CD4-positive, alpha-beta T cell treated with Interleukin-6 for 4 hours (primary cell): ENCODE measurements at places on chromosomes 1 and 21.
A peak's percentile ranks its signal among the peaks of the same experiment; 100 is the strongest.

- DNase-seq = no peak
Measured at GRCh38 chr1:196317535-196318522, 290.4 kb downstream of the KCNT2 start.

- DNase-seq = no peak
Measured at GRCh38 chr1:11882814-11883538, 24.2 kb upstream of the NPPB start.

DNA sequence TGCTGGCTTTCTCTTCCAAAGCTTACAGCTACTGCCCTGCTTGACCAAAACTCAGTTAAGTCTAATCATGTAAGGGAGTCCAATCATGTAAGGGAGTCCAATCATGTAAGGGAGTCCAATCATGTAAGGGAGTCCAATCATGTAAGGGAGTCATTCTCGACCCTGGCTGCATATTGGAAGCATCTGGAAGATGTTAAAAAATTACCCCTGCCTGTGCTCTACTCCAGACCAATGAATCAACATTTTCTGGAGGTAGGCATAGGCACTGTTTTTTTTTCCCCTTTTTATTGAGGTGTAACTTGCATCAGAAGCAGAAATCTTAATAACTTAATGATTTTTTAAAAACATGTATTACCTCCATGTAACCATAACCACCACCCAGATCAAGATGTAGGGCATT, 9.4 kb downstream of the PIGP start:
- no peak for DNase-seq

DNA sequence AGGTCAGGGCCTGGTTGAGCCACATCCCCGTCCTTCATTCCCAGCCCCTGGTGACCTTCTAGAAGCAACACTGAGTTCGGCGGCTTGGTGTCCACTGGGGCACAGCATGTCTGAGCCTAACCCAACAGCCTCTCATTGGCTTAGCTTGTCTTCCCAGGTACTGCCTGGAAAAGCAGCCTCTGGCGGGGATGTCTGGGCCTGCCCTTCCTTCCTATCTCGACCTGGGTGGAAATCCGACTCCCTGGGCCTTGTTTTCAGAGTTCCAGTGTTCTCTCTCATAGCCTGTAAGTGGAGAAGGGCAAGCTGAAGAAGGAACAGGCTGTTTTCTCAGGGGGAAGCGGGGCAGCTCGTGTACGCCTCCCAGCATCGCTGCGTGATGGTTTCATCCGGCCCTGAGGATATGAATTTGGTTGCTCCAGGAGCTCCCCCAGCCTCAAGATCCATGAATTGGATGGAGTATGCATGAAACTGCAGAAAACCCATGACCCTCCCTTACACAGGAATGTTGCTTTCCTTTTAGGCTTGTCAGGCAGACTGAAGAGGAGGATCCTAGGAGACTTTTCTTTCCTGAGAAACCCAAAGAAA, 116.5 kb upstream of the IRF2BP2 start:
- no peak for DNase-seq

DNA sequence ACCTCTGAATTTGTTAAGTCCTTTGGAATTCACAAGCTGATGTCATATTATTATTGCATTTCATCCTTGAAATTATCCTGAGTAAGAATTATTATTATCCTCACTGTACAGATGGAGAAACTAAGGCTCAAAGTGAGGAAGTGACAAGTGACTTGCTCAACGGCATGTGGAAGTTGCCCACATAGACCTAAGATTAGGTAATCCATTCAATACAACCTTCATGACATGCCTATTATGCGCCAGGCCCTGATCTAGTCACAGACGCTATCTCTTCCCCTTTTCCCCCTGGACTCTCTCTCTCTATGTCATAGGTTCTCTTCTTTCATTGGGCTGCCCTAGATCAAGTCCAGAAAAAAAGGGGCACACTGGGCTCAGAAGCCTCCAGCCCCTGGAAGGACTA, 84.9 kb upstream of the KCNK2 start:
- no peak for DNase-seq

DNA sequence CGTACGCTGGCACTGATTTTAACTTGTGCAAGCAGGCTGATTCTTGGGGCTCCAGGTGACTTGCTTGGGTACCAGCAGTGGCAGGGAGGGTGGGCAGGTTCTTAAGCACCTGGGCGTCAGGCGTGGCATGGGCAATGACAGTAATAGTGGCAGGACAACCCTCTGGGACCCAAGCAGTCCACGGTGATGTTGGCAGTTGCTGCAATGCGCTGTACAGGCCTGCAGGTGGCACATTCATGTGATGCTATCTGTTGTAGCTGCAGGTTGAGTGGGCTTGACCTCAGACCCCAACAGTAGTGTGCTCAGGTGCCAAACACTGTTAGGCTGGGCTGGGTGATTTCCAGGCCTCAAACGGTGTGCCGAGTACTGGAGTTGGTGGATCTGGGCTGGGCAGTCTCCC, 10.2 kb upstream of the OR10J4 start:
- DNase-seq = no peak

GRCh38 chr1:184895086-184895485, 79.2 kb downstream of the NIBAN1 start:
- no peak for DNase-seq

DNA sequence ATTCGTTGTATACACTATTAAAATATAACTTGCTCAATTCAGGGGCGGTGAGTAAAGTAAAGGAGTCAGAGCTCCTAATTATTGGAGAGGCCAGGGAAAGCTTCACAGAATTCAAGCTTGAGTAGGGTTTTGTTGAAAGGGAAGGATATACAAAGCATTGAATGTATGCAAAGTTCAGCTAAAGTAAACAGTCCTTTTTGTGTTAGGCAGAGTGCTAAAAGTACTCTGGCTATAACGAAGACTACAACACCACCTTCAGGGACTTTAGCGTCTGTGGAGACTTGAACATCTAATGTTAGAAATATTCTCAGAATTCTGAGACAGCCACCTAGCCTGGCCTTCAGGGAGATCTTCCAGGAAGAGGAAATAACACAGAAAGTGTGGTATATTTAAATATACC, 1.1 kb downstream of the FALEC start:
- DNase-seq = no peak

- no peak for DNase-seq
Measured at GRCh38 chr1:54575161-54575560, 27.1 kb downstream of the ACOT11 start.

DNA sequence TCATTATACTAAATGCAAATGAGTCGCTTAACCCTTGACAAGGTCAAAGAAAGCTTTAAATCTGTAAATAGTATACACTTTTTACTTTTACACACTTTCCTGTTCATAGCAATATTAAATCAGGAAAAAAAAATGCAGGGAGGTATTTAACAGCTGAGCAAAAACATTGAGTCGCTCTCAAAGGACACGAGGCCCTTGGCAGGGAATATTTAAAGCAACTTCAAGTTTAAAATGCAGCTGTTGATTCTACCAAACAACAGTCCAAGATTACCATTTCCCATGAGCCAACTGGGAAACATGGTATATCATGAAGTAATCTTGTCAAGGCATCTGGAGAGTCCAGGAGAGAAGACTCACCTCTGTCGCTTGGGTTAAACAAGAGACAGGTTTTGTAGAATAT, 62.7 kb downstream of the CAPN2 start:
- DNase-seq = no peak

DNA sequence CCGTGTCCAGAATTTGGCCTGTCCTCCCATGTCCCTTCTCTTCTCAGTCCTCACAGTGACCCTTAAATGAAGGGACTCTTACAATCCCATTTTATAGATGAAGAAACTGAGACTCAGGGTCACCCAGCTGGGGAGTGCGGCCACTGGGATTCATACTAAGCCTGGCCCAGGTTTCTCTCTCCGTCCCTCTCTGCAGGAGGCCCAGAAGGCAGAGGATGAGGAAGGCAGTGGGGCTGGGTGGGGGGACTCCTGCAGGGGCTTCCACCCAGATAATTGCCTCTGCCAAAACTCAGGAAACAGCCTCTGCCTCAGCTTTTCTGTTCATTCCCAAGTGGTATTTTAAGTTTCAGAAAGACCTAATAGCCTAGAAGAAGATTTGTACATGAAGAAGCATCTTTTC, 299.8 kb downstream of the MATN1 start:
- DNase-seq = no peak

GRCh38 chr1:193412748-193413147, 226.3 kb upstream of the B3GALT2 start:
- DNase-seq = no peak

DNA sequence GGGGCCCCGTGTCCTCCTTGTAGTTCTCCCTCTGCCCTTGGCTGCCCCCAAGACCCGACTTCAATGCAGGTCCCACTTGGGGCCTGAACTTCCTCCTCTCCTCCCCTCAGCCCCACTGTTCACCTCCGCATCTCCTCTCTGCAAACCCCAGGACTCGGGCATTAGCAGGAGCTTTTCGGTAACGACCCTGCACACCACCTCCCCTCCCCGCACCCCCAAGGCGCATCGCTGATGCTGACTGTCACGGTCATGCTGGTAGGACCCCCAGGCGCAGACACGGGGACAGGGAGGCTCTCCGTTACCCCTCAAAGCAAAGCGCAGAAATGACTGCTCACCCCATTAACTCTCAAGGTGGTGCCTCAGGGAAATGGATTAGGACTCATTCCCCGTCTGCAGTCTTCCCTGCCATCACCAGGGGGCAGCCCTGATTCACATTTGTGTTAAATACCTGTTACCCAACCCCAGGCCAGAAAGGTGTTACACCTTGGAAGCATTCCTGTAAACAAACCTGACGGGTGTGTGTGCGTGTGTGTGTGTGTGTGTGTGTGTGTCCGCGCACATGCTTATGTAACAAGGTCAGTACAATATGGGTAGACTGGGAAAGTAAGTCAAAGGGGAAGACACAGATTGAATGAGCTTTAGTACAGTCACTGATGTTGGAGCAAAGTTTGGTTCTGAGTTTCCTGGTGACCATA, 6.4 kb upstream of the GUCA2B start:
- DNase-seq = peak; percentile 70

DNA sequence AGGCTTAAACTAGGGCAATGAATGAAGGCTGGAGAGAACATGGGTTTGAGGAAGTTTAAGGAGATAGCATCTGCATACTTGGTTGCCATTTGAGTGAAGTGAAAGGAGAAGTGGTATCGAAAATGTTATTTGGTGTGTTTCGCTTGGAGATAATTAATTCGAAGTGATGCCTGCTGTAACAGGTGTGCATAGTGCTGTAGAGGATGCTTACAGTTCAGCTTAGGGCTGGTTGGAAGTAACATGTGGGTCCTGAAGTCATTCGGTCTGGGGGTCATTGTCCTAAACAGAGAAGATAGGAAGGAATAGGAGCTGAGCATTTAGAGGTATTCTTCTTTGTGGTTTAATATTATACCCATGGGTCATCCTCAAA, 301 bp upstream of the NUDT17 start:
- no peak for DNase-seq
